ENCODE measurements at places on chromosomes 2 and 18. TPM values are rescaled to one million over a fixed set of nuclear protein-coding genes. Genes with fewer than 3 reads are reported as not detected.

- H3K27me3 ChIP-seq: no peaks in the 10 kb centered on the region
- no peaks in the 10 kb centered on the region for H3K36me3 ChIP-seq
- no peak overlapping the region for H3K27ac ChIP-seq
- H3K4me1 ChIP-seq: peaks cover 30% of the 10 kb centered on the region
- no peak for DNase-seq
- H3K4me3 ChIP-seq: no peak overlapping the region
These were observed 105.0 kb downstream of the B3GNT2 start for GRCh38 chr2:62300925-62301324.

- H3K4me3 ChIP-seq: no peak overlapping the region
- no peaks in the 10 kb centered on the region for H3K27me3 ChIP-seq
- H3K27ac ChIP-seq: no peak overlapping the region
- H3K4me1 ChIP-seq: no peaks in the 10 kb centered on the region
- no peaks in the 10 kb centered on the region for H3K36me3 ChIP-seq
These were observed 14.1 kb upstream of the CREB1 start for GRCh38 chr2:207515671-207516070.

- no peaks in the 10 kb centered on the region for H3K36me3 ChIP-seq
- H3K27me3 ChIP-seq: no peaks in the 10 kb centered on the region
- H3K4me3 ChIP-seq: no peak overlapping the region
- H3K27ac ChIP-seq: no peak overlapping the region
These were observed 138.9 kb downstream of the PMAIP1 start for GRCh38 chr18:60038731-60039130.

GRCh38 chr18:42446195-42446594 is 491.2 kb downstream of the PIK3C3 start:
- H3K27me3 ChIP-seq: no peaks in the 10 kb centered on the region
- H3K4me1 ChIP-seq: no peaks in the 10 kb centered on the region
- no peaks in the 10 kb centered on the region for H3K36me3 ChIP-seq
- H3K4me3 ChIP-seq: no peak overlapping the region
- H3K27ac ChIP-seq: no peak overlapping the region
- DNase-seq: no peak

DNA sequence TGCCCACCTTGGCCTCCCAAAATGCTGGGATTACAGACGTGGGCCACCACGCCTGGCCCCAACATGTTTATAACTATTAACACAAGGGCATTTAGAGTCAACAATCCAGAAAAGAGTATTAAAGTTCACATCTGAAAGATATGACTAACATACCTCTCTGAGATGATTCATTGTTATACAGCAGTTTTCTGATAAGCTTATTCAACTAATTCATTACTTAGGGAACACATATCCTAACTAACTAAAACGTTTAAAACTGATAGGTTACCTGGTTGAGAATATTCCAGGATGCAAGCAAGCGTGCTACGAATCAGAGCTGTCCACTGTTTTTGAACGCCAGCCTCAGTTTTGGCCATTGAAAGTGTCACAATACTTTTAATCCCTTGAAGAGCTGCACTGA is 34.0 kb upstream of the STRN start:
- no peak overlapping the region for H3K4me3 ChIP-seq
- H3K36me3 ChIP-seq: no peaks in the 10 kb centered on the region
- H3K4me1 ChIP-seq: no peaks in the 10 kb centered on the region
- H3K27ac ChIP-seq: no peak overlapping the region
- no peak for DNase-seq
- no peaks in the 10 kb centered on the region for H3K27me3 ChIP-seq

- DNase-seq: no peak
- H3K4me1 ChIP-seq: peaks cover 14% of the 10 kb centered on the region
These were observed 84.8 kb downstream of the ACAA2 start for GRCh38 chr18:49728542-49728941.

GRCh38 chr2:158457826-158458616 is 1.3 kb downstream of the PKP4 start:
- no peaks in the 10 kb centered on the region for H3K36me3 ChIP-seq
- peak overlapping the region; percentile 94 for H3K27ac ChIP-seq
- DNase-seq: peak; percentile 66
- no peaks in the 10 kb centered on the region for H3K4me1 ChIP-seq
- peak overlapping the region; percentile 97 for H3K4me3 ChIP-seq
- H3K27me3 ChIP-seq: no peaks in the 10 kb centered on the region

DNA sequence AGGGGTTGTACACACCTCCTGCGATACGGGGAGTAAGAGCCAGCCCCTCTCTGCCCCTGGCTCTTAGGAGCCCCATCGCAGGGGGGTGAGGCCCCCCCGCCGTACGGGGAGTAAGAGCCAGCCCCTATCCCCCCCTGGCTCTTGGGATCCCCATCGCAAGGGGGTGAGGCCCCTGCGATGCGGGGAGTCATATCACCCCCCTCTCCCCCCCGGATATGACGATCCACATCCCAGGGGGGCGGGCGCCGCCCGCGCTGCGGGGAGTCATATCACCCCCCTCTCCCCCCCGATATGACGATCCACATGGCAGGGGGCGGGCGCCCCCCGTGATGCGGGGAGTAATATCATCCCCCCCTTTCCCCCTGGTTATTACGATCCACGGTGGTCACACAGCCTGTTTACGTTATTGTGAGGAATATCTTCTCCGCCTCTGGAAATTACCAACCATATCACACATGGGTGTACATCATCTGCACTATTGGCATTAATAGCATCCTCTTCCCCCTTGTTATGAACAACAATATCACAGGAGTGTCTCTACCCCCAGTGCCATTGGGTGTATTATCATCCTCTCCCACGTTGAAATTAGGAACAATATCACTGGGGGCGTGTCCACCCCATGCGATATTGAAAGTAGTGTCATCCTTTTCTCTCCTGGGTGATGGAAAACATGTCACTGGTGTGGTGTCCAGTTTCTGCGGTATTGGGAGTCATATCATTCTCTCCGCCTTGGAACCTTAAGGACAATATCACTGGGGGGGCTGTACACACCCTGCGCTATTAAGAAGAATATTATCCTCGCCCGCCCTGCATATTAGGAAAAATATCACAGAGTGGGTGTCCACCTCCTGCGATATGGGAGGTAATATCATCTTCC is 24.7 kb upstream of the NAGK start:
- DNase-seq: no peak
- no peaks in the 10 kb centered on the region for H3K27me3 ChIP-seq
- peaks cover 8% of the 10 kb centered on the region for H3K4me1 ChIP-seq

GRCh38 chr2:212170382-212170781 is 368.2 kb downstream of the ERBB4 start:
- H3K4me1 ChIP-seq: no peaks in the 10 kb centered on the region
- H3K27ac ChIP-seq: no peak overlapping the region
- no peak for DNase-seq

DNA sequence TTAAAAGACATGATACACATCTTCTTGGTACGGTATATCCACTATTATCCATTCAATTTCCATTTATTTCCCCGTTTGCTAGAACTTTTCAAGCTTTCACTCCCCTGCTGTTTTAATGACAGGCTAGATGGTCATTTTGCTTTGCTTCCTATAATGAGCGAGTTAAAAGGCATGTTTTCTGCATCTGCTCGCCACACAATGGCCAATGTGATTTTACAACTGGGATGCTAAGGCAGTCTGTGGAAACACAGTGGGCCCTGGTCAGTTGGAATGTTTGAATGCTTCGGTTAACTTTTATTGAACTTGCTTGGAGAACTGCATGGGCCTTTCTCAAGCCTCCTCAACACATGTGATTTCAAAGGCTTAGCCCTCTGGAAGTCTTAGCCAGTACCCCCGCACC is 48.4 kb upstream of the TNP1 start:
- H3K36me3 ChIP-seq: no peaks in the 10 kb centered on the region
- H3K27ac ChIP-seq: no peak overlapping the region
- DNase-seq: no peak
- H3K4me3 ChIP-seq: no peak overlapping the region
- no peaks in the 10 kb centered on the region for H3K4me1 ChIP-seq

GRCh38 chr18:23105581-23106219 is 29.6 kb upstream of the CABLES1 start:
- H3K27me3 ChIP-seq: no peaks in the 10 kb centered on the region
- no peak overlapping the region for H3K4me3 ChIP-seq
- no peaks in the 10 kb centered on the region for H3K36me3 ChIP-seq
- no peaks in the 10 kb centered on the region for H3K4me1 ChIP-seq
- DNase-seq: no peak

GRCh38 chr2:206477296-206477695 is 34.0 kb downstream of the ADAM23 start:
- no peaks in the 10 kb centered on the region for H3K27me3 ChIP-seq
- H3K4me1 ChIP-seq: no peaks in the 10 kb centered on the region
- peak; percentile 4 for DNase-seq
- H3K27ac ChIP-seq: no peak overlapping the region
- no peak overlapping the region for H3K4me3 ChIP-seq

GRCh38 chr18:67513280-67513679 is 3.2 kb downstream of the DSEL start:
- DNase-seq: no peak
- peaks cover 16% of the 10 kb centered on the region for H3K4me1 ChIP-seq
- no peak overlapping the region for H3K4me3 ChIP-seq
- no peak overlapping the region for H3K27ac ChIP-seq
- H3K36me3 ChIP-seq: no peaks in the 10 kb centered on the region

DNA sequence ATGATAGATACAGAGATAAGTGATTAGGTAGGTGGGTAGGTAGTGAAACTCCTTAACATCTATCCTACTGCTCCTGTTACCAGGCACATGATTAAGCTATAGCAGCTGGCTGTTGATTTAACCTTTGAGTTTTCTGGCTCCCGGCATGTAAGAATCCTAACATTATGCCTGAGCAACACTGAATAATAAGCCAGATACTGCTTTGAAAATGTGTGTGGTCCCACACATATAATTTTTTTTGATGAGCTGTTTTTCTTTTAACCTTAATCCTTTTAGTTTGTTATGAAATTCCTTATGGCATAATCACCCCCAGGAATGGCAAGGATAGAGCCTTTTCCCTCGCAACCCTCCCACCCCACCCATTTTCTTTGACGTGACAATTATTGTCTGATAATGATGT is 104.2 kb upstream of the NEUROD1 start:
- no peaks in the 10 kb centered on the region for H3K36me3 ChIP-seq
- no peak overlapping the region for H3K27ac ChIP-seq
- H3K27me3 ChIP-seq: no peaks in the 10 kb centered on the region
- no peaks in the 10 kb centered on the region for H3K4me1 ChIP-seq

- no peaks in the 10 kb centered on the region for H3K4me1 ChIP-seq
- H3K36me3 ChIP-seq: no peaks in the 10 kb centered on the region
- no peak overlapping the region for H3K27ac ChIP-seq
- no peak overlapping the region for H3K4me3 ChIP-seq
- no peaks in the 10 kb centered on the region for H3K27me3 ChIP-seq
These were observed 388.1 kb upstream of the SPRED2 start for GRCh38 chr2:65820454-65820853.

- H3K36me3 ChIP-seq: no peaks in the 10 kb centered on the region
- no peak overlapping the region for H3K27ac ChIP-seq
- no peaks in the 10 kb centered on the region for H3K27me3 ChIP-seq
- no peak for DNase-seq
- no peaks in the 10 kb centered on the region for H3K4me1 ChIP-seq
These were observed 85.4 kb upstream of the MYO3B start for GRCh38 chr2:170092436-170093060.

The ST8SIA3 gene
- polyA plus RNA-seq: 0.13 TPM

The CPO gene
- polyA plus RNA-seq: 0.46 TPM

The HOXD10 gene
- polyA plus RNA-seq: not detected

The FIGLA gene
- not detected for polyA plus RNA-seq

The PCARE gene
- polyA plus RNA-seq: 0.27 TPM

The CIB4 gene
- 1.7 TPM for polyA plus RNA-seq

The RIT2 gene
- not detected for polyA plus RNA-seq

The POU3F3 gene
- polyA plus RNA-seq: 0.14 TPM

The LHCGR gene
- polyA plus RNA-seq: 0.08 TPM

The ATP8B1 gene
- 19.0 TPM for polyA plus RNA-seq

The ALPG gene
- 0.08 TPM for polyA plus RNA-seq

Data from left lung (tissue), 14 donors.